ENCODE measurements at places on chromosomes 3 and 15.

DNA sequence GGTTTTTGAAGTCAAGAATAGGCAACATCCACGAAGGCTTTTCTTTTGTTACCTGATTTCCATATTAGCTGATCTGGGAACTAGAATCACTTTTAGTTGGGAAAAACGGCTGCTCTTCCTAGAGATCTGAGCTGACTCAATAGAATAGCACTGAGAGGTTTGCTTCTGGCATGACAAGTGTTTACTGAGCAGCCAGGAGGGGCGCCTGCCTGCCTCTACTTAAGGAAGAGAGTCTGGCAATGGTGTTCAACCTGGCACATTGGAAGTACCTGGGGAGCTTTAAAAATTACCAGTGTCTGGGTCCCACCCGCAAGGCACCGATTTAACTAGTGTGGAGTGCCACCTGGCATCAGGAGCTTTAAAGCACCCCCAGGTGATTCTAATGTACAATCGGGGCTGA is 34.4 kb downstream of the FAM43A start:
- DNase-seq: no peak

DNA sequence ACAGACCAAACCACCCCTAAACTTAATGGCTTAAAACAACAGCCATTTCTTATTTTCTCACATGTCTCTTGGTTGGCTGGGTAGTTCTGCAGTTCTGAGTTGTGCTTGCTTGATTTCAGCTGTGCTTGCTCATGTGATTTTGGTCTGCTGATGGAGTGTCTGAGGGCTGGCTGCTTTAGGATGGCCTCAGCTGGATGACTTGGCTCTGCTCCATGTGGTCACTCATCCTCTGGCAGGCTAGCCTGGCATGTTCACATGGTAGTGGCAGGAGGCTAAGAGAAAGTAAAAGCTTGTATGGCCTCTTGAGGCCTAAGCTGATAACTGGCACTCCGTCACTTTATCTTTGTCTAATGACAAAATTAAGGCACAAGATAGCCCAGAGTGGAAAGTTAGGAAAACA is 4.1 kb downstream of the SV2B start:
- no peak for DNase-seq

GRCh38 chr15:39613861-39614260 is 33.0 kb downstream of the THBS1 start:
- DNase-seq: no peak

DNA sequence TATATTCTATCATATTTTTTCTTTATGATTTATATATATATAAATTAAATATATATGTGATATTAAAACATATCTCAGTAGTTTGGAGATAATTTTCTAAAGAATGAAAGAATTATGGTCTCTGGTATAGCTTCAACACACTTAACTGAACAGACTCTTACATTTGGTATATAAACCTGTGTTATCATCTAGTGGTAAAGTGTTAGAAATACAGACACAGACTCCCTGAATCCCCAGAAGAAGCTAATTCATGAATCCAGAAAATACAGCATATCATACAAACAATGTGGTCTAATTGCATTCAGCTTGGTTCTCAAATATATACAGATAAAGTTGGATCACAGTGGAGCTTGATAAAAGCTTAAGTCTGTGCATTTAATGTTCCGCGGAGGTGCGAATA is 1100.4 kb downstream of the ROBO2 start:
- no peak for DNase-seq

DNA sequence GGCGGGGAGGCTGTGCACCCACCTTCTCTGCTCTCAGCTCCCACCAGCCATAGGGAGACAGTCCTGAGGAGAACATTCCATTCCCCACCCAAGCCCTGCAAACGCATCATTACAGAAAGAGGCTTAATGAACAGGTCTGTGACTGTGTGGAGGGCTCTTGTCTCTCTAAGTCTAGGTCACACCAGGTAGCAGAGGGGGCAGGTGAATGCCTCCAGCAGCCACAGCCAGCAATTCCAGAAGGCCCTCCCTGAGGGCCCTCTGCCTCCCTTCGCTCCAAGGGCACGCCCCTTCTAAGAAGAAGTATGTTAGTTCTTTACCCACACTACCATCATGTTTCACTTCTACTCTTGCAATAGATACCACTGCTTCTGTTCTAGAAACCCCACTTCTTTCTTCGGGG is 217.5 kb upstream of the BHLHE40 start:
- DNase-seq: no peak

DNA sequence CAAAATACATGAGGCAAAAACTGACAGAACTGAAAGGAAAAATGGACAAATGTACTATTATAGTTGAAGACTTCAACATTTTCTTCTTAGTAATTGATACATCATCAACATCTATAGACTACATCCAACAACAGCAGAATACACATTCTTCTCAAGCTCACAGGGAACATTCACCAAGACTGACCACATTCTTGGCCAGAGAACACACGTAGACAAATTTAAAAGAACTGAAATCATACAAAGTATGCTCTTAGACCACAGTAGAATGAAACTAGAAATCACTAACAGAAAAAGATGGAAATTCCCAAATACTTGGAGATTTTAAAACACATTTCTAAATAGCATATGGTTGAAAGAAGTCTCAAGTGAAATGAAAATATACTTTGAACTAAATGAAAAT is 55.1 kb upstream of the NSMCE3 start:
- no peak for DNase-seq

- no peak for DNase-seq
These were observed 759.4 kb downstream of the ROBO2 start for GRCh38 chr3:77799278-77799677.

GRCh38 chr3:21847005-21847404 is 96.0 kb upstream of the ZNF385D start:
- DNase-seq: no peak

DNA sequence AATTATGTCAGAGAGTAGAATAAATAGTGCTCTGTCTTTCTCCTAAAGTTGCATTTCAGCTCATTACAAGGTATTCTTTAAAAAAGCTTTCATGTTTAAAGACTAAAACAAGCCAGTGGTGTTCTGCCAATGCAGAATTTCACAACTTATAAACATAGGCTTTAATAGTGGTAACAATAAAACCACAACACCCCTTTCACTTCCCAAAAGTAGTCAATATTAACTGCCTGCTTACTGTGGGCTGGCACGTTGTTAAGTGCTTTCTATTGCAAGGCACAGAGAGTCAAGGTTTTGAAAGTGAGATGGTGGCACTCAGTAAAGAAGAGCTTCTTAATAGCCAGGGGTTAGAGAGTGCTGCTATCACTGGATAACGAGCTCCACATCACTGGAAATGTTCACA is 8.4 kb upstream of the RTP1 start:
- no peak for DNase-seq

- no peak for DNase-seq
These were observed 2.7 kb downstream of the ZNF654 start for GRCh38 chr3:88061746-88062145.

GRCh38 chr15:67833710-67834511 is 5.9 kb downstream of the RNU6-1 start:
- peak; percentile 99 for DNase-seq

GRCh38 chr3:67311440-67311839 is 313.3 kb downstream of the KBTBD8 start:
- DNase-seq: no peak

DNA sequence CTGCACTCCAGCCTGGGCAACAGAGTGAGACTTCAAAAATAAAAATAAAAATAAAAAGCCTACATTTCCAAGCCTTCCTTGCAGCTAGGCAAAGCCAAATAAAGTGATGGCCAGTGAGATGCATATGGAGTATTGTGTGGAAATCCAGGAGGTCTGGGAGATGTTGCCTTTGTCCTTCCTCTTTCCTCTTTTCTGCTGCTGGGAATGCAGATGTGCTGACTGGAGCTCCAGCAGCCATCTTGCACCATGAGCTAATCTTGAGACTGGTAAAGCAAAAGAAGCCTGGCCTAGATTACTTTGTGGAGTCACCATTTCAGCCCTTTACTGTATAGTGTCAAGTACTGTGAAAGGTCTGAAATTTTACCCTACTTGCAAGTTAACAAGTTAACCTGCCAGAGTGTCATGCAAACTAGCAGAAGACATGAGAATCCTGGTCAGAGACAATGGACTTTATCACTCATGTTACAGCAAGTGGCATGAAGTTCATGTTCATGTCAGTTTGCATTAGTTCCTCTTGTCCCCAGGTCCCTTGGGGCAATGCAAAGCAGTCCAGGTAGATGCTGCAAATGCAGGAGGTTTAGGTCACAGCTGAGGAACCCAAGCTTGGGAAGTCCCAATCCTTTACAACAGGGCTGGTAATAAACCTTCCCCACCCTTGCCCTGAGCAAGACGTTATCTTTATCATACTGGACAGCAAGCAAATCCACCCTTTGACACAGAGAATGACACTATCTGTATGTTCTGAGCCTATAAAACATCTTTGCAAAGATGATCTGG is 103.1 kb downstream of the TLE3 start:
- no peak for DNase-seq

GRCh38 chr15:99511866-99512661 is 53.7 kb upstream of the MEF2A start:
- no peak for DNase-seq

GRCh38 chr3:99868311-99868646 is 50.6 kb downstream of the CMSS1 start:
- DNase-seq: no peak

GRCh38 chr3:44468572-44469520 is 8.6 kb downstream of the ZNF445 start:
- no peak for DNase-seq

DNA sequence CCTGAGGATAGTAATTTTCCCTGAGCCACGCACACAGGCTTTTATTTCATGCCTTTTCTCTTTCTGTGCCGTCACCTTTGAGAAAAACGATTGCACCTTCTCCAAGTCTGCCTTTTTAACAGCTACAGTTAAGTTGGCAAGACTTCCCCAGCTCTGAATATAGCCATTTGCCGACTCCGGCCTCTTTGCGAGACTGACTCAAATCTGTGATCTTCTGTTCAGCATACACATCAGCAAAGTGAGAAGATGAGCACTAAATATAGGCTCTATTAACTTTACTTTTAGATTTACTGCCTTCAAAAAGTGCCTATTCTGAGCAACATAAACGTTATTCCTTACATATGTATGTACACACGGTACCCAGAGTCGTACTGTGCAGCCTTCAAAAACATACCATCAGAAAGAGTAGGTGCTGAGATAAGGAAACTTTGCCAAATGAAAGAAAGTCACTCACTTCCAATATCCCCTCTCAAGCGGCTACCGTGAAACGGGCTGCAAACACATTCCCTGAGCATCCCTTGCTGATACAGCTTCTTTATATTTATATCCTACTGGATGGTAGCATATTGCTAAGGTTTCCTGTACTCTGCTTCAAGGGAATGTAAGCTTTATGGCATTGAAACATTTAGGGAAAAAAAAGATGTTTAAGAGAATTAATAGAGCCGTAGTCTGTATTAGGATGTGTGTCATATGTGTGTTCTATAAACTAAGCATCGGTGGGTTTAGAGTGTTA is 283.3 kb upstream of the TPRG1 start:
- no peak for DNase-seq

GRCh38 chr15:72358650-72359171 is 17.1 kb downstream of the HEXA start:
- no peak for DNase-seq

DNA sequence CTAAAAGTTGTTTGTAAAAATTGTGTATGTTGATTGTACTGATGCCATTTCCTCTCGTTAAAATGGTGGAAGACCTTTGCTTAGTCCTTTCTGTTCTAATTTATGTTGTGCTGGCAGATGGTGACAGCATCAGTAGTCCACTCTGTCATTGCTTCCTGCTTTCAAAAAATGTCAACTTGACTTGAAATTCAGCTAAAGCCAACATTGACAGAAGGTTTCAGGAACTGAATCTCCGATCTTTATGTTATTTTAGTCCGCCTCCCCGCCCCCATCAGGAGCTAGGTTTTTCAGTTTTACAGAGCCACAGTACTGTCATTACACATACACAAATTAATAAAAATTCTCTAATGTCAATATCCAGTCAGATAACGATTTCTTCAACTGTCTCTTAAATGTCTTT is 1.5 kb downstream of the CEP63 start:
- DNase-seq: no peak

GRCh38 chr15:63388511-63388910 is 6.9 kb upstream of the CA12 start:
- DNase-seq: no peak

DNA sequence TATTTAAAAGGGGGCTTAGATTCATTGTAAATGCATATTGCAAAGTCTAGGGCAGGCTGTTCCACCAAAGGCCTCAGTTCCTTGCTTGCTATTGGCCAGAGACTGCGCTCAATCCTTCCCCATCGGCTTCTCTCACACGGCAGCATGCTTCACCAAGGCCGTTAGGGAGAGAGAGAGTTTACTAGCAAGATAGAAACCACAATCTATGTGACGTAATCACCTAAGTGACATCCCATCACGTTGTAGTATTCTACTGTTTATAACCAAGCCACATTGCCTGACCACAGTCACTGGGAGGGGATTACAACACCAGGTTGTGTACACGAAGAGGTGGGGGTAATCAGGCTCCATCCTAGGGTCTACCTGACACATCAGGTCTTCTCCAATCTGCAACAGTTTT is 16.0 kb upstream of the NPAP1 start:
- no peak for DNase-seq

- DNase-seq: peak; percentile 66
These were observed 13.7 kb downstream of the OXTR start for GRCh38 chr3:8755564-8756237.

DNA sequence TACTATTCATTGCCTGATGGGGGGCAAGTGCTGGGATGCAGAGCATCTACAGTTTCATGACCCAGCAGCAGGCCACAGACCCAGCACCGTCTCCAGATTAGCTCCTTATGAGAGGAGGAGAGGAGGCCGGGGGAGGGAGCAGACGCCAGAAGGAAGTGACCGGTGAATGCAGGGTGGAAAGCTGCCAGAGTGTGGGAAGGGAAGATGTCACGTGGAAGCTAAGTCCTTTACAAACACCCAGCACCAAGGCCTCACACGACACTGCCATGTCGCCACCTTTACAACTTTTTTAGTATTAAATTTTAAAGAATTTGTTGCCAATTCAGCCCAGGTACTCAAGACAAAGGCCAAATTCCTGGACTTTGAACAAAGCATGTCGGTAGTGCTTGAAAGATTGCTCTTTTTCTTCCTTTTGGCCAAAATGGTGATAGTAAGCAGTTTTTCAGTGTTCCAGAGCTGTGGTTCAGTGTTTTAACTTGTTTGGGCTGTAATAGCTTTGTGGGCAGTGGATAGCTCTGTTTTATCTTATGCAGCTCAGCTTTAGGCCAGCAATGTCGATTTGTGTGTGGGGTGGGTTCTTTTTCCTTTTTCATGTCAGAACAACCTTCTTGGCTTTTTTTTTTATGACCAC is 58.2 kb downstream of the ZBTB38 start:
- no peak for DNase-seq

DNA sequence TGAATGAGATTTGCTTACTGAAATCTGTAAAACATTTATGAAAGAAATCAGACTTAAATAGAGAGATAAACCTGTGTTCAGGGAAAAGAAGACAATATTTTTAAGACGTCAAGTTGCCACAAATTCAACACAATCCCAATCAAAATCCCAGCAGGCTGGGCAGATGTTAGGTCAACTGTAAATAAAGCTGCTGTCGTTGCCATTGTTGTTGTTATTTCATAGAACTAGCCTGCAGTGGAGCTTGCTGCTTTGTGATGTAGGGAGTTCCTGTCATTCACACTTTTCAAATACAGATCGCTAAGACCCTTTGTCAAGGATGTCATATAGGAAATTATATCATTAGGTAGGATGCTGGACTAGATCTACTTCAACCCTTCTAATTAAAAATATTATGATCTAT is 123.1 kb downstream of the NEO1 start:
- no peak for DNase-seq
